ENCODE measurements at places on chromosomes 1 and 21.

GRCh38 chr1:228013935-228014930, 7.4 kb downstream of the WNT3A start:
- DNase-seq = no peak

DNA sequence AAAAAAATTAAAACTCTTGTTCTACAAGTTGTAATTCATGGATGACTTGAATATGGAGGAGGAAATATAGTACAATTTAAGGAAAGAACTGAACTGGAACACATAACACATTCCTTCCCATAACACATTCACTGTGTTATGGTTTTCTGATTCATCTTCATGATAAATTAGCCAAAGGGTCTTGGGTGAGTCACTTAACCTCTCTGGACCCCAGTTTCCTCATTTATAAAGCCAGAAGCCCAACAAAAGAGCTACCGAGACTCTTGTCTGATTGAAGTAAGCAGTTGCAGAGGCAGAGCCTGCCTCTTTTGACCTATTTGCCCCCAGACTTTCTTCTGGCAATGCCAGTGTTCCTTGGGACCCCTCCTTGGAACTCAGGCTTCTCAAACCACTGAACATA, 161.9 kb upstream of the KCTD3 start:
- no peak for DNase-seq

DNA sequence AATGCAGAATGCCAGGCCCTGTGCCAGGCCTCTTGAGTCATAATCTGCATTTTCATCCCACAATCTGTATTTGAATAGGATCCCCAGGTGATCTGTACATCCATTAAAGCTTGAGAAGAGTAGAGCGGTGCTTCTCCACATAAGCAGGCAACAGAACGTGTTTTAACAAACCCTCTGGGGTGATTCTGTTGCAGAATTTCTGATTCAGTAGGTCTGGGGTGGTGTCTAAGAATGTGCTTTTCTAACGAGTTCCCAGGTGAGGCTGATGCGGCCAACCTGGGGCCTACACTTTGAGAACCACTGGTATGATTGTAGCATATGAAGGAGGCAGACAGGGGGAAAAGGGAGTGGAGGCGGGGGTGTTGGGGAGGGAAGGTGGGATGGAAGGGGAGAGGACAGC, 78.4 kb upstream of the POU3F1 start:
- DNase-seq = no peak

DNA sequence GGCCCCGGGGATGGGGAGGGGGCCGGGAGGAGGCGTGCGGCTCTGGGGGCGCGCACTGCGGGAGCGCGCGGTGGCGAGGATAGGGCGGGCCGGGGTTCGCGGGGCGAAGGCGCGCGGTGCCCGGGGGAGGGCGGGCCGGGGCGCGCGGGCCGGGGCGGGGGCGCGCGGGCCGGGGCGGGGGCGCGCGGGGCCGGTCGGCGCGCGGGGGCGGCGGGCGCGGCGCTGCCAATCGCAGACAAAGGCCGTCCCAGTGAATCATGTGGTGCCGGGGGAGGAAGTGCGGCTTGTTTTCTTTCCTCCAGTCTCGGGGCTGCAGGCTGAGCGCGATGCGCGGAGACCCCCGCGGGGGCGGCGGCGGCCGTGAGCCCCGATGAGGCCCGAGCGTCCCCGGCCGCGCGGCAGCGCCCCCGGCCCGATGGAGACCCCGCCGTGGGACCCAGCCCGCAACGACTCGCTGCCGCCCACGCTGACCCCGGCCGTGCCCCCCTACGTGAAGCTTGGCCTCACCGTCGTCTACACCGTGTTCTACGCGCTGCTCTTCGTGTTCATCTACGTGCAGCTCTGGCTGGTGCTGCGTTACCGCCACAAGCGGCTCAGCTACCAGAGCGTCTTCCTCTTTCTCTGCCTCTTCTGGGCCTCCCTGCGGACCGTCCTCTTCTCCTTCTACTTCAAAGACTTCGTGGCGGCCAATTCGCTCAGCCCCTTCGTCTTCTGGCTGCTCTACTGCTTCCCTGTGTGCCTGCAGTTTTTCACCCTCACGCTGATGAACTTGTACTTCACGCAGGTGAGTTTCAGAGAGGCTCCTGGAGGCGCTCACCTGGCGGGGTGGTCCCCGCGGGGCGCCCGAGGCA, at the start of gene GPR137B:
TSS of gene GPR137B (plus strand) at position 287 of the 851 bp plus-strand sequence. CDS start at position 371, 84 bp downstream.
- DNase-seq = peak; percentile 76

DNA sequence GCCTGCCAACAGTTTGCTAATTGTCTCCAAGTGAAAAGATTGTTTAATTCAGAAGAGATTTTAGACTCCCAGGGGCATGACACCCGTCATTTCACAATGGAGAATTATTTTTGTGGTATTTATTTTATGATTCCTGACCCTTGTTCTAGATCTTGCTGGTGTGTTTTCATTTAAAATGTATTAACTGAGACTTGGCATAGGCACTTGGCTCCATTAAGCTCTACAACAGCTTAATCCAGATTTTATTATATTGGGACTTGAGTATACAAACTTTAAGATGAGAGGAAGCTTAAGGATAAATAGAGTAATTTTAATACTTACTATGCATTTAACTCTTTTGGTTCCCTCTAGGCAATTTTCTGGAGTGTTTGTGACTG, 101.3 kb upstream of the KCNE2 start:
- DNase-seq = no peak

Data from stimulated activated CD4-positive, alpha-beta T cell treated with anti-CD3 and anti-CD28 coated beads, Interleukin-15, amount 100 ng/mL, for 24 hours (primary cell).